ENCODE measurements at places on chromosomes 6 and 20. TPM values are rescaled to one million over a fixed set of nuclear protein-coding genes. Genes with fewer than 3 reads are reported as not detected.

RRAGD gene
- total RNA-seq: 105 TPM

SDCBP2 gene
- total RNA-seq: 1.9 TPM

RSPH3 gene
- 5.2 TPM for total RNA-seq

DSE gene
- 10.3 TPM for total RNA-seq

MRAP2 gene
- 0.16 TPM for total RNA-seq

CST9L gene
- total RNA-seq: not detected

PRR18 gene
- not detected for total RNA-seq

RIPPLY2 gene
- not detected for total RNA-seq

GNL1 gene
- total RNA-seq: 22.3 TPM

ADGRF1 gene
- not detected for total RNA-seq

SLC17A4 gene
- total RNA-seq: not detected

DNA sequence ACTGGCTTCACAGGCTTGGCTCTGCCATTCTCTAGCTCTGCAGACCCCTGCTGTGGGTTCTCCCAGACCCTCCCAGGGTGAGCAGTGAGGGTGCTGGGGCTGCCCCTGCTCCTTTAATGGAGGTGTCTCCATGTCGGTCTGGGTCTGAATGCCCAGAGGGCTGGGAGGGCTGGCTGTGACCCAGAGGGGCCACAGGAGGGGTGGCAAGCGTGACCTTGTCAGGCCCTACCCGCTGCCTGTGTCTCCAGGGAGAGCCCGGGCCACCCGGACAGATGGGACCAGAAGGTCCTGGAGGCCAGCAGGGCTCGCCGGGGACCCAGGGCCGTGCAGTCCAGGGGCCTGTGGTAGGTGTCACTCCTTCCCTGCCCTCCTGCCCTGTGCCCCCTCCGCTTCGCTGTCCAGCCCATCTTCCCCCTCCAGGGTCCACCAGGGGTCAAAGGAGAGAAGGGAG is 32.1 kb downstream of the COL20A1 start:
- peak; percentile 5 for DNase-seq
- H3K4me3 ChIP-seq: no peak overlapping the region
- no peak overlapping the region for H3K27ac ChIP-seq

DNA sequence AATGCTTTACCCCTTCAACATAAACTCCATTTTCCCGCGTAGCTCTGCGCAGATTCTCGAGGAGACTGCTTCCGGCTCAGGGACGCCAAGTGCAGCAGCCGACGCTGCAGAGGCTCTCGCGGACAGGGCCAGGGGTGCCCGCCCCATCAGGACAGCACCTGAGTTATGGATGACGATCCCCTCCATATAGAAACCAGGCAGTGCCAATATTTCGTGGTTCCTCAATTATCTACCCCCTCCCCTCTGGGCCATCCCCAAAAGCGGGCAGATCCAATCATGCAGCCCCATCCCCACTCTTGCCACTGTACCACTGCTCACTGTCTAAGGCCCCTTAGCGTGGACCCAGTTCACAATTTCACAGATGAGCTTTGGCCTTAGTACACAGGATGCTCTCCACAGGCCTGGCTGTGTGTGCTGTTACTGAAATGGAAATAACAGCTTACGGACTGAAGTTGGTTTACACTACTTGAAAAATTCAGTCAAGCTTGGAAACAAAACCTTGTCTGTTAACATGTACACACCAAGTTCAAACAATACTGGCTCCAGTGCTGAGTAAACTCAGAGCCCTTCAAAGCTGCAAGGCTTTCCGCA is 74.5 kb downstream of the DACT2 start:
- no peak overlapping the region for H3K4me3 ChIP-seq
- no peaks in the 10 kb centered on the region for H3K36me3 ChIP-seq
- H3K27me3 ChIP-seq: no peaks in the 10 kb centered on the region
- H3K4me1 ChIP-seq: no peaks in the 10 kb centered on the region
- no peak overlapping the region for H3K27ac ChIP-seq

- peaks cover 34% of the 10 kb centered on the region for H3K4me1 ChIP-seq
- H3K36me3 ChIP-seq: peaks cover 99% of the 10 kb centered on the region
Observed at GRCh38 chr20:62133864-62134263, 9.3 kb downstream of the PSMA7 start.

- no peaks in the 10 kb centered on the region for H3K27me3 ChIP-seq
- DNase-seq: no peak
- no peaks in the 10 kb centered on the region for H3K36me3 ChIP-seq
- no peak overlapping the region for H3K27ac ChIP-seq
- no peak overlapping the region for H3K4me3 ChIP-seq
Observed at GRCh38 chr6:157063923-157064322, 259.4 kb downstream of the TMEM242 start.

DNA sequence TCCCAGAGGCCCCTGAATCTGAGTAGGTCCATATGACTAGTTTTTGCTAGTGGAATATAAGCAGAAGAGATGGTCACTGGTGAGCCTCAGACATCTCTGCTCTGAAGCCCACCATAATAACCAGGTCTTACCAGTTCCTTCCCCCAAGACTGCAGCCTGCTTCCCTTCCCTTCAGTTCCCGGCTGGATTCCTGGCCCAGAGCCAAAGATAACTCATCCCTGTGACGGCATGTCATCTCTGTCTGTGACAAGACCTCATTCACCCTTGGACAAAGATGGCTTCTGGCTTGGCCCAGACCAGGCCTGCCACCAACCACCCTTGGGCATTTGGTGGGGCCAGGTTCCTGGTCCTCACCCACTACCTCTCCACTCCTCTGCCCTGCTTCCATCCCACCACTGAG is 145.5 kb upstream of the TOP1 start:
- DNase-seq: no peak
- no peak overlapping the region for H3K27ac ChIP-seq
- H3K27me3 ChIP-seq: no peaks in the 10 kb centered on the region
- H3K4me3 ChIP-seq: no peak overlapping the region
- no peaks in the 10 kb centered on the region for H3K4me1 ChIP-seq

DNA sequence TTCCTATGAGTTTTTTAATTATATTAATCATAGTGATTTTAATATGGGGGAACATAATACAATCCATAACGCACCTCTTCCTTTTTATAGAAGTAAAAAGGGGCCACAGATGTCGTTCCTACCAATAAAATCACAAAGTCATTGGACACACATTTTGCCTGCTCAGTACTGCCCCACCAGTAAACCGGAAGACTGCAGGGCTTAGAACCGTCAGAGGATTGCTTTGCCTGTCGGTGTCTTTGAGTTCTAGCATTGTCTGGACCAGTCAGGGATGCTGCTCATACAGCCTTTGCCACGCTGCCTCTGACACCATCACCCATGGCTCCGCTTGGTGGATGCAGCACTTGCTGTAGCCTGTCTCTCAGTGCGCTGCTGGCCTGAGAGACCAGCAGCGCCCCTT is 853.6 kb downstream of the C6orf118 start:
- H3K27me3 ChIP-seq: no peaks in the 10 kb centered on the region
- H3K36me3 ChIP-seq: no peaks in the 10 kb centered on the region
- DNase-seq: no peak
- H3K4me1 ChIP-seq: no peaks in the 10 kb centered on the region

DNA sequence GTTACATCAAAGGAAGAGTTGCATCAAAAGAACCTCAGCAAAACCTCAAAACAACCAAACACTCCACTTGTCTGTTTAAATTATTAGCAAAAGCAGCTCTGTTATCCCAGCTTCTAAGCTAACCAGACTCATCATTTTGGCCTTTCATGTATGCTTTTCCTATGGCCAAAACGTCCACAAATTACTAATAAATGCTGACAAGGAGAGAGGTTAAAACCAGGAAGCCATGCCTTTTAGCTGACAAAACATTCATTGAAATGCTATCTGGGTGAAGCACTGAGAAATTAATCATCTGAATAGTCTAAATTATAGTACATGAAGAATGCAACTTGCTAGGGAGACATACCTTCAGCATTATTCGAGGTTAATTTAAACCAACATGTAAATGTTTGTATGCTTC is 80.6 kb downstream of the LAMA2 start:
- no peak for DNase-seq
- no peak overlapping the region for H3K27ac ChIP-seq
- no peaks in the 10 kb centered on the region for H3K27me3 ChIP-seq
- H3K4me3 ChIP-seq: no peak overlapping the region

DNA sequence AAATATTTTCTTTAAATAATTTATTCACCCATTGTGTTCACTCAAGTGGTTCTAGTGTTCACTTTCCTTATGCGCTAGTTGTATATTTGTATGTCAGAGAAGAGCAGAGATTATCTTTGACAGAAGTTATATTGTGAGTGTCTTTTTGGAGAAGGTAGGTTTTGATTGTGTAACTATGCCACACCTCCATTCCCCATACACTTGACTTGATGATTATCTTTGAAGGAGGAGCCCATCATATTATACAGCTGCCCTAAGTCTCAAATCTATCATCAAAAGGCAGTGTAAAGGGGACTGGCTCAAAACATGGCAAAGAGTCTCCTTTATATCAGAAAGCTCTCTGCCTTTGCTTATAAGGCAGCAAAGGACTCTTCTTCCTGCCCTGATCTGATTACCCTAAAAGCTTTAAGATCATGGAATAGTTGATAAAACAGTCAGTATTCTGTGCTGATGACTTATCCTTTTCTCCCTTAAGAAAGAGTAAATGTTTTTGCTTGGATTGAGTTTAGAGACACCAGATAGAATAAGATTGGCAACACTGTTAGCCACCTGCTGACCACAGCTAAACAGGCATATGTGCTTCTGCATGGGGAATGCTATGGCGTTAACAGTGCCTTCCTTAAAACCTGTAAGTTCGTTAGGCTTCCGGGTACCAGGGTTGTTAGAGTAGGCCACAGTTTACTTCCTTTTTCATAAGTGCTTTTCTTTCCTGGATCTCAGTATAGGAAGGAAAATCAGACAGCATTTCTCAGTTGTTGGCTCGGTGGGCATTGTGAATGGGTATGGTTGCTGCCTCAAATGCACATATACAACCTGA is 22.6 kb downstream of the TOP1 start:
- H3K4me1 ChIP-seq: peaks cover 91% of the 10 kb centered on the region
- H3K36me3 ChIP-seq: no peaks in the 10 kb centered on the region
- no peak overlapping the region for H3K27ac ChIP-seq
- no peak for DNase-seq
- H3K27me3 ChIP-seq: no peaks in the 10 kb centered on the region
- no peak overlapping the region for H3K4me3 ChIP-seq

DNA sequence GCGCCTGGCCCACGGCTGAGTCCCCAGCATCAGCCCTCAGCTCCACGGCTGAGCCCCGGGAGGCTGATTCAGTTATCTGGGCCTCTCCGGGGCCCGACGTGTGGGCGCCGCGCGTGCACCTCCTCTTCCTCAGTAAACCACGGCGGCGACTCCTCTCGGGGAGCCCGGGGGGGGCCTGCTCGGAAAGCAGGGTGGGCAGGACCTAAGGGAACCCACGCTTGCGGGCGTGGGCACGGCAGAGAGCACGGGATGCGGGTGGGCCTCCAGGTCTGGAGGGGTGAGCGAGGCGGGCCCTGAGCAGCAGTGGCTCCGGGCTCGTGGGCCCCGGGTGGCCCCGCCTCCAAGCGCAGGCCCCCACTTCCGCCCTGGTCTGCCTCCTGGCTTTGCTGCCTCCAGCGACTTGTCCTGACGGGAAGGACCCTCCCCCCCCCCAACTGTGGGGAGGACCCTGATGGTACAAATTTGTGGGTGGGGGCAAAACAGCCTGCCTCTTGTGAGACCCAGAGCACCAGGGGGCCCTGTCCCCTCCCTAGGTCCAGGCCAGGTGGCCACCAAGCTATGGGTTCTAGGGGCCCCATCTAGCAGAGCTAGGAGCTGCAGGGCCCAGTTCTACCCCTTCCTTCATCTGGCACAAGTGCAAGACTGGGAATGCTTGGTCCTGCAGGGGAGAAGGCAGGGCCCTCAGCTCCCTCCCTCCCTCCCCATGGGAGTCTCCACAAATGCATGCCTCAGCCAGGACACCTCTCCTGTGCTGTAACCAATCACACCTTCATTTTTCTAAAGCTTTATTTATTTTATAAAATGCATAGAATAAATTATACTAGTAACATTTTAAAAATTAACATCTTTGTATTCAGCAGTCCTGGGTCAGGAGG is 16.9 kb downstream of the UCKL1 start:
- peak; percentile 18 for DNase-seq
- H3K27ac ChIP-seq: no peak overlapping the region
- peaks cover 8% of the 10 kb centered on the region for H3K36me3 ChIP-seq
- no peak overlapping the region for H3K4me3 ChIP-seq

DNA sequence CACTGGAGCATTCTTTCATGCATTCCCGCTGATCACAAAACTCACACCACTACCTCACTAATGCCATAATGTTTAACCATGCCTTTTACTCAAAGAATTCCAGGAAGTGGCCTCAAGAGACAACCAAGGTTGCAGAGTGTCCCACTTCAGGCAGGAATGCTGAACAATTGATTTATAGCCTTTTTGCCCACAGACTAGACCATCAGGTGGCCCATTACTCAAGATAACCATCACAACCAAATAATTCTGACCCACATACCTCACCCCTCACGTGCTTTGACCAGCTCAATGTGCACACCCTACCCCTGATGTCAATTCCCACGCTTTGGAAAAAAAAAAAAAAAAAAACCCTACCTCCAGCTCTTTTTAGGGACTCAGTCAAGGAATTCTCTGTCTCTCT is 220.6 kb upstream of the UFL1 start:
- no peak overlapping the region for H3K4me3 ChIP-seq
- DNase-seq: no peak
- no peaks in the 10 kb centered on the region for H3K4me1 ChIP-seq
- H3K27me3 ChIP-seq: no peaks in the 10 kb centered on the region

GRCh38 chr6:148593130-148593812 is 153.6 kb upstream of the UST start:
- DNase-seq: no peak
- no peak overlapping the region for H3K4me3 ChIP-seq
- no peak overlapping the region for H3K27ac ChIP-seq
- H3K4me1 ChIP-seq: no peaks in the 10 kb centered on the region
- no peaks in the 10 kb centered on the region for H3K27me3 ChIP-seq

DNA sequence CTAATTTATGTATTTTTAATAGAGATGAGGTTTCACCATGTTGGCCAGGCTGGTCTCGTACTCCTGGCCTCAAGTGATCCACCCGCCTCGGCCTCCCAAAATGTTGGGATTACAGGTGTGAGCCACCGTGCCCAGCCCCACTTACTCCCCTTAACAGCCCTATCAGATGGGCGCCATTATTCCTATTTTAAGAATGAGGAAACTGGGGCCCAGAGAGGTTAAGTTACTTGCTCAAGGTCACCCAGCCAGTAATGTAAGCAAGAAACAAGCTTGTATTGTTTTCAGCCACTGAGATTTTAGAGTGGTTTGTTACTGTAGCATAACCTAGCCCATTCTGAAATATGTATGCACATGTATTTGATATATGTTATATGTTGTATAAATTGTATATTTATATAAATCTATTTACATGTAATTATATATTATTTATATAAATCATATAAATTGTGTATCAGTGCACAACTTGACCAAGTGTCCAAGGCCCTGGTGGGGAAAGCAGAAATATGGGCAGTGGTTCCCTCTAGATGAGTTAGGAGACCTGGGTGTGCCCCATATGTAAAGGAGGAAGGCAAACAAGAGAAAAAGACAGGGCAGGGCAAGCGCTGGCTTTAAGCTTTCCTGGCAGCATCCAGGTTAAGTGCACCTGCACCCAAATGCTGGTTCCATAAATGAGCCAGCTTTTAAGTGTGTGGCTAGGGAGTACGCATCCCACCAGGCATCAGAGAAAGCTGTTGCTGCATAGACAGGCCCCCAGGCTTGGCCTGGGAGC is 1.2 kb upstream of the GUCA1A start:
- no peak overlapping the region for H3K4me3 ChIP-seq
- H3K4me1 ChIP-seq: no peaks in the 10 kb centered on the region
- no peak for DNase-seq
- H3K27ac ChIP-seq: no peak overlapping the region

Data from psoas muscle (tissue), 8 donors.